ENCODE measurements at places on chromosomes 7 and 10.

DNA sequence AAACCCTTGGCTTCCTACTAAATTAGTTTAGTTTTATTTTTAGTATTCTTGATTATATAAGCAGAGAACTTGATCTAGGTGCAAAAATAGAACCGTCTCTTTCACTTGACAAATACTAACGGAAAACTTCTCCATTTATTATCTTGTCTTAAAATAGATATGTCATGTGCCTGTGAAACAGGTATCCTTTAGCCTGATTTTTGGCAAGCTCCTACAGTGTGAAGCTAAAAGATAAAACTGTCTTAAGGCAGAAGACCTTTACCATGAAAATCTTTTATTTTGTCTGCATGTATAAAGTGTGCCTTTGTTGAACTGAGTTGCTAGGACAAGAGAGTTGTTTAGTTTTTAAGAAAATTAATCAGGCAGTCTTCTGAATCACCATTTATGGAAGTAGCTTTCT, 90.6 kb downstream of the CYP51A1 start:
- no peak for DNase-seq

GRCh38 chr7:25287291-25287690, 59.0 kb upstream of the NPVF start:
- DNase-seq: no peak

- no peak for DNase-seq
Measured at GRCh38 chr10:68251151-68251550, 19.2 kb upstream of the ATOH7 start.

GRCh38 chr10:4127518-4128315, 342.7 kb upstream of the KLF6 start:
- DNase-seq: no peak

DNA sequence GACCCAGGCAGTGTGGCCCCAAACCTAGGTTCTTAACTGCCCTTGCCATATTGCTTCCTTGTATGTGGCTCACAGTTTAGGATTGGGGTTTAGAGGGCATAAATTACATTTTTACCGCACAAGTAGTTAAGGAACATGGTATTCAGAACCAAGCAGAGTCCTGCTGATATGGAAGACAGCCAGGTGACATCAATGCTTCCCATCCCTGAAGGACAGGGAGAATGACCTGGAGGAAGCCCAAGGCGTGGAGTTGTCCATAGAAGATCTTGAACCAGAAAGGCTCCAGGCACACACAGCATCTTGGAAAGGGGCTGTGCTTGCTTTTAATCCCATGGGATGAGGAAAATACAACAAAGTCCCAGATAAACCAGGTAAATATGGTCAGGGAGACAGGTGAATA, 48.3 kb downstream of the ATXN7L1 start:
- DNase-seq: no peak

DNA sequence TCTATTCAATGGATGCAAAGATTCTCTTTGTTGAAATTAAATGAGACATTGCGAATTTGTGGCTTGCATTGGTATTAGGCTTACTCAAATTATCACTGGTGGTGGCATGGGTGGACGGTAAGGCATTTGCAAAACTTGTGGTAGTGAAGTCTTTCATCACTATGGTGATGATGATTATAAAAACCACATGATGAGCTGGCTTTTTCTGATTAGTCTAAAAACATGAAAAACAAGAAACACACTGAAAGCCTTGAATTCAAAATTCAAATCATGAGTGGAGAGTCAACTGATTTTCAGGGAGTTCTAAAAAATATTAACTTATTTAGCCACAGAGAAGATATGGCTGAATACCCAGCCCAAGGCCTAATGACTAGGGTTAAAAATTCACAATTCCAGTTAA, 99.8 kb upstream of the HGF start:
- DNase-seq: no peak
